ENCODE measurements at places on chromosomes 16 and 17. TPM values are rescaled to one million over a fixed set of nuclear protein-coding genes. Genes with fewer than 3 reads are reported as not detected.

DNA sequence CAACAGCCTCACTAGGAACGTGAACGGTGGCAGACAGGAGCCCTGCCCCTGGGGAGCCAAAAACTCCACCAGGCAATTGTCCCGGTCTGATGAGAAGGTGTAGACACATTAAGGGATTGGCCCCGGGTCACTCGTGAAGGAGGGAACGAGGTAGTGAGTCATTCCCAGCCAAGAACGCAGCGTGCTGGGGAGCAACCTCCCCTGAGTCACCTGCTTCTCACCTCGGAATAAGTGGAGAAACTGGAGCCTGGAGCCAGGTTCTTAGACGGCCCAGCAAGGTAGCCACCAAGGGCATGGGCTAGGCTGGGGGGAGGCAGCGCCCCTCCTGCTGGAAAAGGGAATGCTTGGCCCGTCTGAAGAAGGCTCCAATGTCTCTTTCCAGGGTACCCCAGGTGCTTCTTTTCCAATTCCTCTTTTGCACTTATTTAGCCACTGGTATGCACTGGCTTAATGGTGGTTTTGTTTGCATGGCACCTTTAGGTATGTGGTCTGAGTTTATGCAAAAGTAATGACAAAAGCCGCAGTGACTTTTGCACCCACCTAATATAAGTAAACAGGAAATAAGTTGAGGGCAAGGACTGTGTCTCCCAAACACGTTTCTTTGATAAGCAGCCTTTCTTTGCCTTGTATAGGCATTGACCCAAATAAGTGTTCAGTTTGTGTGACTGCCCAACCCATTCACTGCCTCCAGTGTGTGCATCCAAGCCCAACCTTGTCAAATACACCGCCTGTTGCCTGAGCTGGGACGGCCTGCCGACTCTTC lies 1.8 kb upstream of the HELZ start:
- H3K36me3 ChIP-seq, result no peaks in the 10 kb centered on the region
- H3K4me1 ChIP-seq, result peaks cover under 1% of the 10 kb centered on the region
- peak overlapping the region; percentile 98 for H3K4me3 ChIP-seq
- H3K27ac ChIP-seq, result peak overlapping the region; percentile 96
- peak; percentile 57 for DNase-seq

DNA sequence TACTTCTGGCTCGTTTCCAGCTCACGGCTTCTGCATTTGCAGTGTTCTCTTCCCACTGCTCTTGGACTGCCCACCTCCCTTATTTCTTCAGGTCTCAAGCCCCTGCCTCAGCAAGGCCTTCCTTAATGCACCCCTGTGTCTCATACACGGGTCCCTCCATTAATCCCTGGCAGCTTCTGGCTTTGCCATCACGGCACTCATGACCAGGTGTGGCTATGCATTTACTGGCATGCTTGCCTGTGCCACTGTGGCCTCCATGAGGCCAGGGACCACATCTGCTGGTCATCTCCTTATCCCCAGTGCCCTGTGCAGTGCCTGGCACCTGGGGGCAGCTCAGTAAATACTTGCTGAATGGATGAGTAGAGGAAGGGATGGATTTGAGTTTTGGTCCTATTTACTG lies 114.1 kb downstream of the C16orf78 start:
- no peak overlapping the region for H3K27ac ChIP-seq
- no peaks in the 10 kb centered on the region for H3K27me3 ChIP-seq
- no peak overlapping the region for H3K4me3 ChIP-seq
- DNase-seq, result no peak
- H3K4me1 ChIP-seq, result peaks cover 2% of the 10 kb centered on the region

The GNAO1 gene
- total RNA-seq, result 0.98 TPM

The DOC2A gene
- 4.5 TPM for total RNA-seq

GRCh38 chr17:27596566-27597187 lies 34.3 kb upstream of the LGALS9 start:
- no peak overlapping the region for H3K4me3 ChIP-seq
- no peak for DNase-seq
- H3K27me3 ChIP-seq, result no peaks in the 10 kb centered on the region
- H3K4me1 ChIP-seq, result no peaks in the 10 kb centered on the region
- H3K36me3 ChIP-seq, result peaks cover 3% of the 10 kb centered on the region
- H3K27ac ChIP-seq, result no peak overlapping the region

The C16orf92 gene
- not detected for total RNA-seq
